ENCODE measurements at places on chromosomes 7 and 10.

DNA sequence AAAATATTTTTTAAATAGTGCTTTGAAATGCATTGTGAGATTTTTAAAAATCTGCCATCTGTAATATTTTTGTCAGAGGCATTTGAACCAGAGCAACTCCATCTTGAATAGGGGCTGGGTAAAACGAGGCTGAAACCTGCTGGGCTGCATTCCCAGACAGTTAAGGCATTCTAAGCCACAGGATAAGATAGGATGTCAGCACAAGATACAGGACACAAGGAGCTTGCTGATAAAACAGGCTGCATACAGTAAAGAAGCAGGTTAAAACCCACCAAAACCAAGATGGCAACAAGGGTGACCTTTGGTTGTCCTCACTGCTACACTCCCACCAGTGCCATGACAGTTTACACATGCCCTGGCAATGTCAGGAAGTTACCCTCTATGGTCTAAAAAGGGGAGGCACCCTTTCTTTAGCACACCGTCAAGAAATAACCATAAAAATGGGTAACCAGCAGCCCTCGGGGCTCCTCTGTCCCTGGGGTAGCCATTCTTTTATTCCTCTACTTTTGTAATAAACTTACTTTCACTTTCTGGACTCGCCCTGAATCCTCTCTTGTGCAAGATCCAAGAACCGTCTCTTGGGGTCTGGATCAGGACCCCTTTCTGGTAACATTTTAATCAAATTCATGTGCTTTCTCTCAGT is 273.7 kb downstream of the SEMA3D start:
- DNase-seq: no peak

DNA sequence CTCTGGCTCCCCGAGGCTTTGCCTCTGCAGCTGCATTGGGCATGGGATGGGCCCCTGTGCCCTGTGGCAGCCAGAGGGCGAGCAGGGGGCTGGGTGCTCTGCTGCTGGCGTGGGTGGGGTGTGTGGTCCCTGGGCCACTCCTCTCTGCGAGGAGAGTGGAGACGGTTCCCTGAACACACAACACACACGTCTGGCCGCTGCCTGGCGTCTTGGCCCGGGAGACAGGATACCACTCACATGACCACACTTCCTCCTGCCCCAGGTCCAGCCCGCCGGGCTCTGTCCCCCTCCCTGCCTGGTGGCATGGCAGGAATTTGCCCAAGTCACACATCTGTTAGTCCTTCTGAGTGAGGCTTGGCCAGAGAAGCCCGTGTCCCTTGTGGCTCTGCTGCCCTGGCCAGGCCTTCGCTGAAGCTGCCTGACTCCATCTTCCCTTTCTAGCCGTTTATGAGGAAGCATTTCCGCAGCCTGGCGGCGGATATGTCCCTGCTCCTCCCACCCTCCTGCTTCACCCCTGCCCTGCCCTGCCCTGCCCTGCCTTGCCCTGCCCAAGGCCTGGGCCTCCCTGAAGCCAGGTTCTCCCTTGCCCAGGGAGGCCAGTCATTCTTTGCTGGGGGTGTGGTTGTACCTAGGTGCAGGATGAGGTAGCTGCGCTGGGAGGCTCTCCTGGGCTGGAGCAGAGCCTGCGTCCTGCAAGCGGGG is 3.0 kb downstream of the BRI3 start:
- DNase-seq: no peak

DNA sequence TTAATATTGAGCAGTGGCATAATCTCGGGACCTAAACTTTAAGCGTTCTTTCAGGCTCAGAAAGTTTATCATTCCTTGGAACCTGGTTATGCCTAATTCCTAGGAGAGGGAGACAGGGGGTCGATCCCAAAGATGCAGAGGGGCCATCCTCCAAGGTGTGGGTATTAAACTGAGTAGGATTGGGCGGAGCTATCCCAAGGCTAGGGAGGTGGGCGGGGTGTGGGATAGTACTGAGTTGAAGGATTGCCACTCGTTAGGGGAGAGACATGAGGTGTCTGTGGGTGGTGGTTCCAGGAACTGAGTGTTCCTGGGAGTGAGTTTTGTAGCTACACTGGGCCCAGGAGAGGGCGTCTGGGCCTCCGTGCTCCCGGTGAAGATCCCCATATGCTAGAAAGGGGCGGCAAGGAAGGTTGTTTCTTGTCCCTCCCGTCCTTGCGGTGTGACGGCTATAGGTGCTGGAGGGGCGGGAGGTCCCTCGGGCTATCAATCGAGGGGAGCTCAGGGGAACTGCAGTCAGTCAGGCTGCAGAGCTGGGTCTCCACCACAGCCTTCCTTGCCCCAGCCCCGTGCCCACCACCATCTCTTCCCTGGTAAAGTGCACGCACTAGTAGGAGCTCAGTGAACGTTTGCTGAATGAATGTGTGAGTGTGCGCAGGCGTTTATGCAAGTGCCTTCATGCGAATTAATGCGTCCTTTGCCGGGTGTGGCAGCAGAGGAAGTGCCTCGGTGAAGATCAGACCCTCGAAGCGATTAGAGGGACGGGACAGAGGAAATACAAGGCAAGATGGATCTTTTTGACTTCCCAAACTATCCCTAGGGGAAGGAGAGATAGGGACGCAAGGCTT is 3.0 kb upstream of the HMX2 start:
- no peak for DNase-seq

GRCh38 chr7:132049462-132050304 is 493.3 kb upstream of the PODXL start:
- no peak for DNase-seq

DNA sequence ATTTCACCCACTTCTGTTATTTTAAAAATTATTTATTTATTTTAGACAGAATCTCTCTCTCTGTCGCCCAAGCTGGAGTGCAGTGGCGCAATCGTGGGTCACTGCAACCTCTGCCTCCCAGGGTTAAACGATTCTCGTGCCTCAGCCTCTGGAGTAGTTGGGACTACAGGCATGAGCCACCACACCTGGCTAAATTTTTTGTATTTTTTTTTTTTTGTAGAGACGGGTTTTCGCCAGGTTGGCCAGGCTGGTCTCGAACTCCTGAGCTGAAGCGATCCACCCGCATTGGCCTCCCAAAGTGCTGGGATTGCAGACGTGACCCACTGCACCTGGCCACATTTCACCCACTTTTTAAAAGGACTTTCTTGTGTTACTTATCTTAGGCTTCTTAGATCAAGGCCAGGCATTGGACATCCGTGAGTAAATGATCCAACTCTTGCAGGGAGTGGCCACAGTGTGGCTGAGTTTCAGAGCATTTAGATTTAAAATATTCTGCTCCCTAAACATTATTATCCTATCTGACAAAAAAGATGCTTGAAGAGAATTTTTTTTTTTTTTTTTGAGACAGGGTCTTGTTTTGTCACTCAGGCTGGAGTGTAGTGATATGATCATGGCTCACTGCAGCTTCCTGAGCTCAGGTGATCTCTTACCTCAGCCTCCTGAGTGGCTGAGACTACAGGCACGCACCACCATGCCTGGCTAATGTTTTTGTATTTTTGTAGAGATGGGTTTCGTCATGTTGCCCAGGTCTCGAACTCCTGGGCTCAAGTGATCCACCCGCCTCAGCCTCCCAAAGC is 14.4 kb downstream of the SNX10 start:
- DNase-seq: no peak

GRCh38 chr10:68179016-68179415 is 52.9 kb downstream of the ATOH7 start:
- no peak for DNase-seq

- DNase-seq: no peak
These were observed 13.6 kb downstream of the SVIL start for GRCh38 chr10:29621161-29621560.

- peak; percentile 48 for DNase-seq
These were observed 29.1 kb downstream of the FOXL3 start for GRCh38 chr7:318878-319661.

GRCh38 chr7:8015100-8015745 is 46.6 kb downstream of the GLCCI1 start:
- DNase-seq: no peak

- DNase-seq: no peak
These were observed 465.3 kb downstream of the ARL4A start for GRCh38 chr7:13152755-13153154.

- DNase-seq: no peak
These were observed 417.5 kb upstream of the GRM3 start for GRCh38 chr7:86226191-86226590.

DNA sequence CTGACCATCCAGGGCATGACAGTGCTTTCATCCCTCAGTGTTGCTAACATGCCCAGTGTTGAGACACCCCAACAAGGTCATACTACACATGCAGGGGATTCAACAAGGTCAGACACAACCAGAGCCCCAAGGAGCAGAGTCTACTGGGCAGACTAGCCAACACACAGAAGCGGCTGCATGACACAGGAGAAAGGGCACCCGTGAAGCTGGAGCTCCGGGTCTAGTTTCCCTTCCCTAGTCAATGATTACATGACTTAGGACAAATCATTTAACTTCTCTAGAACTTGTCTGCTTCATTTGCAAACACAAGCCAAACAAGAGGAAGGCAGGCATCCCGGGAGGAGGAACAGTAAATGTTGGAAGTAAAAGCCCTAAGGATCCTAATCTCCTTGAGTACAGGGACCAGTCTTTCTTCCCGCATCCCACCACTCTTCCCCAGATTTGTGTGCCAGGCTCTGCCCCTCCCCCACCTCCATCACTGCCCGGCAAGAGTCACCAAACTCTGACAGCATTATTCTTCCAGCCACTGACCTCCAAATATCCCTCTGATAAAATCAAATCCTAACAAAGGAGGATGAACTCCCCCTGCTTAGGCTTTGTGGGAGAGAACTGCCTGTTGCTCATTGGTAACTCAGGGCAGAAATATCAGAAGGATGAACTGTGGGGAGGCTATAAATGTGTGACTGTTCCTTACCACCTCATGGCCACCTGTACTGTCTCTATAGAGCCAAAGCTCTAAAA is 104.3 kb downstream of the KCNMA1 start:
- no peak for DNase-seq

DNA sequence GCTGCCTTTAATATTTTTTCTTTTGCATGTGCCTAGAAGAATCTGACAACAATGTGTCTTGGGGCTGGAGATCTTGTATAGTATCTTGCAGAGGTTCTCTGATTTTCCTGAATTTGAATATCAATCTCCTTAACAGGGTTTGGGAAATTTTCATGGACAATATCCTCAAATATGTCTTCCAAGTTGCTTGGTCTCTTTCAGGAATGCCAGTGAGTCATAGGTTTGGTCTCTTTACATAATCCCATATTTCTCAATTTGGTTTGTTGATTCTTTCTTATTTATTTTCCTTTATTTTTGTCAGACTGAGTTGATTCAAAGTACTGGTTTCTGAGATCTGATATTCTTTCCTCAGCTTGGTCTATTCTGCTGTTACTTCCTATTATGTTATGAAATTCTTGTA is 208.7 kb upstream of the GLI3 start:
- DNase-seq: no peak

DNA sequence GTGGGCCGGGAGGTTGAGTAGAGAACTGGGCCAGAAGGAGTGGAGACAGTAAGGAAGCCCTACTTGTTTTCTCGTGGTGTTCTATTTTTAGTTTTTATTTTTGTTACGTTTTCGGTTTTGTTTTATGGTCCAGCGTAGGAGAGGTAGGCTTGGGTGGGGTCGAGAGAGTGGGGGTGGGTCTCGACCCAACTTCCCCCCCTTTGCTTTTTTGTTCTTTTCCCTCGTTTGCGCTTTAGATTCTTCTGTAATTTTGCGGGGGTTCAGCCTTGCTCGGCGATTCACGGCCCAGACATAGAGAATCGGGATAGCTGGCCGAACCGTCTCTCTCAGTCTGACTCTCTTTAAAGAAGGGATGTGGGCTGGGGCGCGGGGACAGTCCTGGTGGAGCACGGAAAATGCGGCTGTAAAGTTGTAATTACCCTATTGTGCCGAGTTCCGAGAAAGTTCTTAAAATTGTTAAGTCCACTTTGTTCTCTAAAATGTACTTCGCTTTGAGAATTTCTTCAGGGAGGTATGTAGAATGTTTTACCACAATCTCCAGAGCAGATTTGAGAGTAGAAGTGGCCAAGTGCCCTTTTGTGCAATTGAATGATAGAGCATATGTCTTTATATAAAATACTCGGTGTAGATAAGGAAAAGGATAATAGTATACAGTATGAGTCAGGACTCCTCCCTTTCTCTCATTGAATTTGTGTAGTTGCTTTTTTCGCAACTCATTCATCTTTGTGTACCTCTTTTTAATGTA is 816 bp downstream of the DMTF1 start:
- DNase-seq: peak; percentile 70

DNA sequence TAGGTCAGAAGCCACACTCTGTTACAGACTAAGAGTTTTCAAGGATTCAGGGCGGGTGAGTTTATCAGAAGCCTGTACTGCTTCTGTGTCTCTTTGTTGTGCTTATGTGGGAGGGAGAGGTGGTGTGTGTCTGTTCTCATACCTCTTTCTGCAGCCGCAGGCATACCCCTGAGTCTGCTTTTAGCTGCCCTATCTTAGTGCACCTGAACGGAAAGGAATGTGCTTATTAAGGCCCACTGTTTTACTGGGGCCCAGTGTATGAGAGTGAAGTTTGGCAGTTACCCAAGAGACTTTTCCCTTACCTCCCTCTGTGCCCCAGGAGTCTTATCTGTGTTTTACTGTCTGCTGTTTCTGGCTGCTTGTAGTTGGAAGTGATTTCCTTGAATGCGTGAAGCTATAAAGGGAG is 104.3 kb downstream of the TYW1 start:
- no peak for DNase-seq

GRCh38 chr7:27842094-27842692 is 102.2 kb downstream of the TAX1BP1 start:
- DNase-seq: no peak

DNA sequence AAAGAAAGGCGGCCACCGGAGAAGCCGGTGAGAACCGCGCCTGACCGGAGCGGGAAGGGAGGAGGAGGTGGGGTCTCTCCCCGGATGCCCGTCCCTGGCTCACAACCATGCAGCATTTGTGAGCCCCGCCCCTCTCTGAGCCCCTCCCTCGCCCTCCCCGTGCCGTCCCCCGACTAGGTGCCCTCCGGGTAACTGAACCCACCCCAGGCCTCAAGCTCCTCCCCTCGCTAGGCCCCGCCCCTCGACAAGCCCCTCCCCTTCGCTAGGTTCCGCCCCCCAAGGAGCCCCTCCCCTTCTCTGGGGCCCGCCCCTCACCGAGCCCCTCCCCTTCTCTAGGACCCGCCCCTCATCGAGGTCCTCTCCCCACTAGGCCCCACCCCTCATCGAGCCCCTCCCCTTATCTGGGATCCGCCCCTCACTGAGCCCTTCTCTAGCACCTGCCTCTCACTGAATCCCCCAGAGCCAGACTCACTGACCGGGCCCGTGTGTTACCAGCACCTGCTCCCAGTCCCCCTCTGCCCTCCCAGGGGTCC is 42.2 kb upstream of the HSPB1 start:
- DNase-seq: no peak

DNA sequence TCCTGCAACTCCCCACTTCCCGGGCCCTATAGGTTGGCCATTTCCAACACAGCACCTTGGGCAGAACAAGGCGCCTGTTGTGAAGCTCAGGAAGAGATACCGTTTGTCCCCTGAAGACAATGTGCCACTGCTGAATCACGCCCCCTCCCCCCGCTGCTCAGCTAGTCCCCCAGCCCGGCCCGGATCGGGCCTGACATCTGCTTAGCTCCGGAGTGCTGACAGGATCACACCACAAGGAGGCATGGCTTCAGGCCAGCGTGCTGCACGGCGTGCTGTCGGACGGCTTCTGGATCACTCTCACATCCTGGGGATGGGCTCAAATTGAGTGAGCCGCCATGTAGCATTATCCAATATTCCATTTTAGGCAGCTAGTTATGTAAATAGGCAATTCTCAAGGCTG is 62.1 kb upstream of the EFCAB10 start:
- no peak for DNase-seq
